Pons (tissue), 1 donor: ENCODE measurements at places on chromosomes 4 and X.

DNA sequence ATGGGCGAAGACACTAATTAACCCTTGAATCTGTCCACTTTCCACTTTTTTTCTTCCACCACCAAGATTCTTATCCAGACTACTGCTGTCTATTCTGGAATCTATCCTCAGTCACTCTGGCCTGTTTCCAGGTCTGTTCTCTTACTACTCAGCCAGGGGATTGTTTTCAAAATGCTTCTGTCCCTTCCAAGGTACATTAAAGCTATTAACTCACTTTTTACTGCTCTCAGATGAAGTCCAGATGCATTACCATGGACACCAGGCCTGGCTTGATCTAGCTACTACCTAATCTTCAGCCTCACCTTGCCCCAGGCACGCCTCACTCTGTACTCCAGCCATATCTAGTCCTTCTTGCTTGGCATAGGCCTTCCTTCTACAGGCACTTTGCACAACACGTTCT is 66.4 kb downstream of the GALNT7 start:
- no peak for DNase-seq

- peak; percentile 25 for DNase-seq
These were observed 30.8 kb upstream of the CXCL8 start for GRCh38 chr4:73709451-73710033.

- DNase-seq = no peak
These were observed 407.7 kb downstream of the SPRY1 start for GRCh38 chr4:123804196-123804721.

GRCh38 chrX:69362856-69363255 is 141.3 kb upstream of the NALF2 start:
- no peak for DNase-seq

GRCh38 chr4:95516528-95517017 is 32.2 kb downstream of the UNC5C start:
- DNase-seq = no peak

DNA sequence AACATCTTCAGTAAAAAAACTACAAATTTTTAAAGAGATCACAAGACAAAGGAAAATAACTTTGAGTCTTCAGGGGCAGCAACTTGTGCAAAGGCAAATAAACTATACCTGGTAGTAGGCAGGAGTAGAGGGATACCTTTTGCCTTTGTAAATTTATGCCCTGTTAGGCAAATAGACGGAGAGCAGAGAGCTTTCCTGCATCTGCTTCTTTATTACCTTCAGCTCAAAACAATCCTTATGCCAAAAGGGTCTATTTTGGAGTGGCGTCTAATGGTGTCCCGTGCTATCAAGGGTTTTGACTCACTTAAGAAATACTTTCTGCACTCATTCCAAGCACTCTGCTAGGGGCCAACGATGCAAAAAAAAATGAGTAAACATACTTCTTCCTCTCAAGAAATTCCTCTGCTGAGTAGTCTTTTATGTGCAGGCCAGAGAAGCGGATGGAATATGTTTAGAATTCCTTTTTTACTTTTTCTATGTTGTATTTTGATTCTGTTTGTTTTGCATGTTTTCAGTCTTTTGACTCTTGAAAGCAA is 131.9 kb downstream of the ANXA5 start:
- no peak for DNase-seq

GRCh38 chr4:43990963-43991362 is 457.6 kb downstream of the KCTD8 start:
- DNase-seq = no peak

DNA sequence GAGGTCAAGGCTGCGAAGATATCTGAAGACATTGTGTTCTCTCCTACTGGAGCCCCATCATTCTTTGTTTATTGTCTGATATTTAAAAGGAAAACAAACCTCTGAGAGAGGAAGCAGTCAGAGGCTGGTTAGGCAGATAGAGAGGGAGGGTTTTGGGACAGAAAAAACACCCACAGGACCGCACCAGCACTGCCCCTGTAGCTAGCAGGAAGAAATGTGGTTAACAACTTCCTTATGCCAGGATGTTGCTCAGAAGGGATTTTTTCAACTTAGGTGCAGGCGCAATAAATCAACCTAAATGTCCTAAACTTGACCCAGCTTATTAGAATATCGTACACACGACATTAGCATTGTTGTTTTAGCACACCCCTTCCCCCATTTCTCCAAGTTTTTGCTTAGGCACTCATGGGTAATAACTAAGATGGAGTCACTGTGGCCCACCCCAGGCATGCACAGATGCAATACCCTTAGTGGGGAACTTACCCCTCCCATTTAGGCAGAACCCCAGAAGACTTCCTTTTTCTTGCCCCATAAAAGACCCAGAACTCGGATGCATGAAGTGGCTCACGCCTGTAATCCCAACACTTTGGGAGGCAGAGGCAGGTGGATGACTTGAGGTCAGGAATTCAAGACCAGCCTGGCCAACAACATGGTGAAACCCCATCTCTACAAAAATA is 2.8 kb upstream of the ZNF718 start:
- DNase-seq = no peak

- no peak for DNase-seq
These were observed 461 bp downstream of the FBXW7 start for GRCh38 chr4:152535360-152535902.

- no peak for DNase-seq
These were observed 285.0 kb upstream of the DIPK2B start for GRCh38 chrX:45485719-45486118.

DNA sequence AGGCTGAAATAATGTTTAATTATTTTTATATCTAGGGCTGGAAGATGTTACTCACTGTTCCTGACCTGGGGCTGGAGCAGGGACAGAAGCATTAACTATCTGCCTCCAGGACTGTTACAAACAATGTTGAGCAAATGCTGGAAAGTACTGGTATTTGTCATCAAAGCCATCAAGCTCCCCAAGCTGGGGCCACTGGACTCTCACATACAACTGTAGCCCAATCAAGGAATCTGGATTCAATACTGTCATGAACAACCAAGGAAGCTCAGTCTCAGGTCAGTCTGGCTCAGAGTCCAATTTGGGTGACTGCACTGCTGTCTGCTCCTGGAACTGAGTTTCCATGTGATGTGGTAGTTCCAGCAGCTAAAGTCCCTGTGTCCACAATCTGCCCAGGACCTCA is 50.4 kb downstream of the APOO start:
- no peak for DNase-seq

DNA sequence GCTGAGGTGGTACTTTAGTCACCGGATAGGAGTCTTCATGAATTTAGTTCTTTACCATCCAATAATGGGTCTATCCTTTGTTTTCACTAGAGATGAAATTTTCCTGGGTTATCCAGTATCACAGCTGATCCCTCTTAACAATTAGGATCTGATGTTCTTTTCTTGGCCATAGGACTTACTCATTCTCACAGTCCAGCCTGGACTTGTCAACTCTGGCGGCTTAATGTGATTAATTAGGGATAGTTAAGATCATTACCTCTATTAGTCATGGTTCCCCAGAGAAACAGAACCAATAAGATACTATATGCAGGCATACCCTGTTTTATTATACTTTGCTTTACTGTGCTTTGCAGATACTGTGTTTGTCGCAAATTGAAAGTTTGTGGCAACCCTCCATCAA is 272.7 kb upstream of the FAT4 start:
- DNase-seq = no peak

DNA sequence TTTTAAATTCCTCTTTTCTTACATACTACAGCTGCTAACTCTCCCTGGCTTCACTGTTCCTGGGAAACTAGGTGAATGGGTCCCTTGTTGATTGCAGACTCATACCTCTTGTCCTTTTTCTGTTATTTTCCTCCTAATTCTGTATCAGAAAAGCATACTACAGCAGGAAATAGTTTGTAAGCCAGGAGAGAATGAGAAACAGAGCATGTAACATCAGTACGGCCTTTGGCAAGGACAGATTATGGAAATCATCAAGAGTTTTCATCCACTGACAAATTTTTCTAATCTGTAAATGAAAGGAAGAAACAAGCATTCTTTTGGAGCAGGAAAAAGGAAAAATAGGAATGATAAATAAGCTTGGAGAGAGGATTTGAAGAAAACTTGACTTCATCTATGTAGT is 239.2 kb downstream of the ANTXR2 start:
- no peak for DNase-seq

DNA sequence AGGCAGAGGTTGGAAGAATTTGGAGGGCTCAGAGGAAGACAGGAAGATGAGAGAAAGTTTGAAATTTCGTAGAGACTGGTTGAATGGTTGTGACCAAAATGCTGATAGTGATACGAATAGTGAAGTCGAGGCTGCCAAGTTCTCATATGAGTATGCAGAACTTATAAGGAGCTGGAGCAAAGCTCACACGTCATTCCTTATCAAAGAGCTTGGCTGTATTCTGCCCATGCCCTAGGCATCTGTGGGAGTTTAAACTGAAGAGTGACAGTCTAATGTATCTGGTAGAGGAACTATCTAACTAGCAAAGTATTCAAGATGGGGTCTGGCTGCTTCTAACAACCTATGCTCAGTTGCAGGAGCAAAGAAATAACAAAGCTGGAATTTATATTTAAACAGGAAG is 102.1 kb downstream of the PCDH18 start:
- DNase-seq = no peak

GRCh38 chr4:55903577-55903976 is 45.2 kb upstream of the CEP135 start:
- DNase-seq = no peak

DNA sequence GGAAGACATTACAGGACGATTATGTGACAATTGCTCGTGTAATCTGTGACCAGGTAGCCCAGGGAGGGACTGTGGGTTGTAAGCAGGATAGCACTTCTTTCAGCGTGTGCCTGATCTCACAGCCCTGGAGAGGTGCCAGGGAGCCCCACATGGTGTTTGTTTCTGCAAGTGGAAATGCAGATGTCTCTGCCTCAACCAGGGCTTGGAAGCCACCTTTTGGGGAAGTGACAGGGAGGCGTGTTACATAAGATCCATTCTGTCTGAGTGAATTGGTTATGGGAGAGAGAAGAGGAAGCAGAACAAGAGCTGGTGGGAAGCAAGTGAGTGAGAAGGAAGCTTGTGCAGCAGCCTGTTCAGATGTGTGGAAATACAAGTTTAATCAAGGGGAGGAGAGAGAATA is 104.5 kb upstream of the GATB start:
- DNase-seq = peak; percentile 93

DNA sequence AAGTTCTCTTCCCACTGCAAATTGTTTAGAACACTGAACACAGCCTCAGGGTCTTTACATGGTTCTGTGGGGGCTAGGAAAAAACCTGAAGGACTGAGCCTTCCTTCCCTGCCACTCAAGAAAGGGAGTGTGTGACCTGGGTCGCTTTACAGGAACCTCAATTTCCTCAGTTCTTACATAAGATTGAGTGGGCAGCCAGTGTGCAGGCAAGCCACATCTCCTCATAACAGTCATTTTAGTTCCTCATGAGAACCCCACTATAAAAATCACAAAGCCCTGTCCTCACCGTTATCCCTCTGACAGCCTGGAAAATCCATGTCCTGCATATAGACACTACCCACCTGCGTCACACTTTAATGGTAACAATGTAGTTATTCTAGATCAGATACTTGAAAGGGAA is 2.1 kb upstream of the ETDC start:
- DNase-seq = no peak

DNA sequence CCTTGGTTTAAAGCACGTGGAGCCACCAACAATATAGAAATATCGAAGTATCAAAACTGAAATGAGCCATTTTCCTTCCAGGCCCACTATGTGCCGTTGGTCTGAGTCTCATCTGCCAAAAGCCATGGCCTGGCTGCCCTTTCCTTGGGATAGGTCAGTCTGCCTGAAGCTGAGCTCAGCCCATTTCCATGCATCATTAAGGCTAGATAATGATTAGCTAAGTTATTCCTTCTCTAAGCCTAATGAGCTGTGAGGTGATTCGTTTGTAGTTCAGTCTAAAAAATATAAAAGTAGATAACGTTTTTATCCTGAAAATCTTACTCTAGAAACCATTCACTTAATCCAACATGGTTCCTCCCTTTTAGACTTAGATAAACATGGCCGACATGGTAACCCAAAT is 936.2 kb upstream of the LCORL start:
- no peak for DNase-seq

- no peak for DNase-seq
These were observed 85.7 kb upstream of the TBL1X start for GRCh38 chrX:9378980-9379696.

DNA sequence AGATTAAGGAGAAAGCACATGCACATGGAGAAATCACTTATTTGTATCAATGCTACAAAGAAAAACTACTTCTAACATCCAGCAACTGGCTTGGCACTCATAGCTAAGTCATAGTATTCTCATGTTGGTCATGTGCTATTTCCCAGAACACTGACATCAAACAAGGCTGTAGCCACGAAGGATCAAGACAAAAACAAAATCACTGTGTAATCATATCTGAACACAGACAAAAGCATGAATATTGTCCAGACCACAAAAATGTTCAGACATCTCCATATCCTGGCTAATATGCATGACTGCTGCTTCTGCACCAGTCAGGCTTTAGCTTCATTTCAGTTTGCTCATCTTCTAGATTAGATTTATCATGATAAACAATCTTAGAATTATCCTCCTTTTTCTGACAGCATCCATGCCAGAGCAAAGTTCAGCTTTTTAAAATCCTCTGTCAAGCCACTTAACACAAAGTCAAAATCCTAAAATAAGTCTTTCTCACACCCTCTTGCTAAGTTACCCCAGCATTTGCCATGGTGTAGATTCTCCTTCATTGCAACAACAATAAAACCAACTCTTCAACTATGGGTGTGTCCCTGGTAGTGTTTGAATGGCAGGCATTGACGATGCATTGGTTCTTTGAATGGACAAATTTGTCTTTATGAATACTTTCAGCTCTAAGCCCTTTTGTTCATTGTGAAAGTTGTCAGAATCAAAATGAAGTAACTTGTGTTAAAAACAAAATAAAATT is 39.1 kb upstream of the NPFFR2 start:
- no peak for DNase-seq

DNA sequence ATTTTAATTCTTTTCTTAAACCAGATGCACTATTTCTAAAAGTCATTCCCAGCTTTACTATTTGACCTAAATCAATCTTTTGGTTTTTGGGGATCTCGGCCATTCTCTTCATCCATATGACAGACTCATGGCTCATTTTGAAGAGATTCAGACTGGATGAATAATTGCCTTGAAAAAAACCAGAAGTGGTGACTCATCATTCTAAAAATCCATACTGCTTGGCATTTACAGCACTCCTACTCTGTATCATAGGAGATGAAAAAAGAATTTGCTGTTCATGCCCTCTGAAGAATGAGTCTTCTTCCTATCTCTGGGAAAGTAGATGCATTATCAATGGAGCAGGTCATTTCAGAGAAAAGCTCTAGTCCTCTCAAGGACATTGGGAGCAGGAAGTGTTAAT is 220.5 kb upstream of the RPS6KA3 start:
- DNase-seq = no peak

DNA sequence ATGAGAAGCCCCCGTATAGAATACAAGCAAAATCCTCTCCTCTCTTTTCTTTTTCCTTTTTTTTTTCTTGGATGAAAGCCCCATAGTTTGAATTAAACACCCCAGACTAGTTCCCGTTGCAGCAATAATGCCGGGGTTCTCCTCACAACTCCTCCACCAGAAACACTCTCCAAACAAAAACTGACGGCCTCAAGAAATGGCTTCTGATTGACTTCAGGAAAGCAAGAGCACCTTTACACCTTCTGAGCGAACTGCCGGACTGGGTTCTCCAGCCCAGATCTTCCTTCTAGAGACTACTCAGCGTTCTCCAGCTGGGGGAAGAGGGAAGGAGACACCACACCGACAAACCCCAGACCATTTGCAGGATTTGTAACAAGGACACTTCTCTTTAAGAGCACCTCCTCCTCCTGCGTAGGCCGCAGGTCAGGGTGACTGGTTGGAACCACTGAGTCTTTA is 4.0 kb downstream of the HAND2 start:
- DNase-seq = no peak
